Activated CD4-positive, alpha-beta memory T cell treated with anti-CD3 and anti-CD28 coated beads, Interleukin-2, amount 10 ng/mL, durations not matched to agents 7 days and 5 days (primary cell): ENCODE measurements at places on chromosomes 5 and 9. TPM values are rescaled to one million over a fixed set of nuclear protein-coding genes. Genes with fewer than 3 reads are reported as not detected.

The PCDHB14 gene
- total RNA-seq, result not detected

The HTR4 gene
- not detected for total RNA-seq

The FGF18 gene
- total RNA-seq, result not detected

The PDE6A gene
- not detected for total RNA-seq

The TNFSF15 gene
- 0.03 TPM for total RNA-seq

The SLC25A46 gene
- 43.2 TPM for total RNA-seq

The NRG2 gene
- total RNA-seq, result not detected

The PTGER4 gene
- 54.1 TPM for total RNA-seq

The AQP3 gene
- 162 TPM for total RNA-seq
